ENCODE measurements at places on chromosomes 5 and 9. TPM values are rescaled to one million over a fixed set of nuclear protein-coding genes. Genes with fewer than 3 reads are reported as not detected.

DNA sequence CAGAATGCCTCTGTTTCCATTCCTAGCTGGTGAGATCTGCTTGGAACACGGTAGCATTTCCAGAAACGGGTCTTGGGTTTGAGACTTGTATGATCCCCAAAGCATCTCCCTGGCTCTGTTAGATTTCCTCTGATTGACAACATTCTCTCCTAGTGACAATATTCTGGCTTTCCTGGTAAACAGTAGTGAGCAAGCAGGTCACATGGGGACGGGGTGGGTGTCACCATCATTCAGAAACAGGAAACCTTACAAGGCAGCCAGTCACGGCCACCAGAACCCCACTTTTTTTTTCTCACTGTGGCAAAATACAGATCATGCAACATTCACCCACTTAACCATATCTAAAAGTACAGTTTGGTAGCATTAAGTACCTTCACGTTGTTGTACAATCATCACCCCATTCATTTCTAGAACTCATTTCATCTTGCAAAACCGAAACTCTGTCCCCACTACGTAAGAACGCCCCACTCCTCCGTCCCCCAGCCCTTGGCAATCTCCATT, 90.1 kb upstream of the LMX1B start:
- H3K27me3 ChIP-seq, result no peaks in the 10 kb centered on the region
- no peak overlapping the region for H3K27ac ChIP-seq
- no peak for DNase-seq
- H3K4me1 ChIP-seq, result peaks cover 7% of the 10 kb centered on the region
- no peaks in the 10 kb centered on the region for H3K36me3 ChIP-seq

DNA sequence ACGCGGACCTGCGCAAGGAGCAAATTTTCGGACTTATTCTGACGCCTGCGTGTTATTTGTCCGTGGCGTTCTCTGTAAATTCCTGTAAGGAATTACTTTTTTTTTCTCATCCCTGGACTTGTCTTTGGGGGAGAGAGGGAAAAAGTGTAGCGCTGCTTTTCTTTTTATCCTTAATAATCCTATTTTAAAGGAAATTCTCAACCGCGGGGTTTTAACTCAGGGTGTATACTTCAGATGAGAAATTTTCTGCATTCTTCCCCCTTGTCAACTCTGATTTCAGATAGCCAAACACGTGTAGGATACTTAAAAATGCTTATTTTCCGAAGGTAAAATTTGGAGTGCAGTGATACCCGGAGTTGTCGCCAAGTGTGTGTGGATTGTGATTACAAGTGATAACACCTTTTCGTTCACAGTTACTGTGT, 853 bp downstream of the DCP2 start:
- peak overlapping the region; percentile 96 for H3K4me3 ChIP-seq
- no peaks in the 10 kb centered on the region for H3K27me3 ChIP-seq
- H3K36me3 ChIP-seq, result peaks cover 20% of the 10 kb centered on the region
- peak overlapping the region; percentile 75 for H3K27ac ChIP-seq
- H3K4me1 ChIP-seq, result peaks cover 34% of the 10 kb centered on the region
- peak; percentile 62 for DNase-seq

- H3K4me1 ChIP-seq, result no peaks in the 10 kb centered on the region
- H3K27ac ChIP-seq, result no peak overlapping the region
- no peak for DNase-seq
- H3K4me3 ChIP-seq, result no peak overlapping the region
- no peaks in the 10 kb centered on the region for H3K36me3 ChIP-seq
- no peaks in the 10 kb centered on the region for H3K27me3 ChIP-seq
Measured at GRCh38 chr5:102918986-102919610, 164.0 kb downstream of the PAM start.

DNA sequence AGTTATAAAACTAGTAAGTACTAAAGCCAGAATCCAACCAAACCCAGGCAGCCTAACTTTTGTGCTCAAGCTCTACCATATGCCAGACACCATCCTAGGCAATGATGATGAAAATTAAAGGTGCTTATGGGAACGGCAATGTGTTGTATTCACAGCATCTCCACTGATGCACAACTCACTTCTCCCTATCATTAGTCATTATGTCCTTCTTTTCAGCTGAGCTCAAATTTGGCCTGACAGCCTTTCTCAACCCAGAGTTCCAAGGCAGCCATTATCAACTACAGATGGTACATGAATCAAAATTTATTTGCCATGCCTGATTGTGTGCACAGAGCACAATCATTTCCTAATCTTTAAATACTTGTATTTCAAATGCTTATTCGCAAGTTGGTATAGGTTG, 121.6 kb upstream of the TNPO1 start:
- no peaks in the 10 kb centered on the region for H3K27me3 ChIP-seq
- no peaks in the 10 kb centered on the region for H3K36me3 ChIP-seq
- H3K27ac ChIP-seq, result no peak overlapping the region
- no peak overlapping the region for H3K4me3 ChIP-seq

DNA sequence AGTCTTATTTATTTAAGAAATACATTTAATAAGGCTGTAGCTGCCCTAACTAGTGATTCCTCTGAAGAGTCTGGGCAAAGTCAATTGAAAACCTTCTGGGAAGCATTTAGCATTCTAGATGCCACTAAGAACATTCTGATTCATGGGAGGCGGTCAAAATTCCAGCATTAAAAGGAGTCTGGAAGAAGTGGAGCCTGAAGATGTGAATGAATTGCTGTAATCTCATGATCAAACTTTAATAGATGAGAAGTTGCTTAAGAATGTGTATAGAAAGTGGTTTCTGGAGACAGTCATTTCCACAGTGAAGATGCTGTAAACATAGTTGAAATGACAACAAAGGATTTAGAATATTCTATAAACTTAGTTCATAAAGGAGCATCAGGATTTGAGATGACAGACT, 61.4 kb downstream of the WDR41 start:
- no peak overlapping the region for H3K4me3 ChIP-seq
- H3K27me3 ChIP-seq, result no peaks in the 10 kb centered on the region
- H3K27ac ChIP-seq, result no peak overlapping the region
- peaks cover 33% of the 10 kb centered on the region for H3K36me3 ChIP-seq
- no peak for DNase-seq

DNA sequence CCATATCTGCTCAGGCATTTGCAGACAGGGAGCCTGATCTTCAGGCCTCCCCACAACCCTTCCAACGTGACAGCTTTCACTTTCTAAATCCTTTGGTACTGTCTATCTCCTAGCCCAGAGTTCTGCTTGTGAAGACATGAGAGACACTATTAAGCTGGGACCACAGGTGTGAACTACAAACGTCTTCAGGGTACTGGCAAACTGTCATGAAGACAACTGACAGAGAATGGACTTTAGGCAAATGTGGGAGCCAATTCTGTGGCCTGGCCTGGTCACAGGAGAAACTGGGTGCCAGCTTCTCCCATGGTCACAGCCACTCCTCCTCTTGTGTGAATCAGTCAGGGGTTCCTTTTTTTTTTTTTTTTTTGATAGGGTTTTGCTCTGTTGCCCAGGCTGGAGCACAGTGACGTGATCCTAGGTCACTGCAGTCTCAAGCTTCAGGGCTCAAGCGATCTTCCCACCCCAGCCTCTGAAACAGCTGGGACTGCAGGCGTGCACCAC, 10.4 kb downstream of the TRIM14 start:
- peak; percentile 73 for DNase-seq
- peak overlapping the region; percentile 20 for H3K4me3 ChIP-seq
- H3K27me3 ChIP-seq, result no peaks in the 10 kb centered on the region
- peaks cover 23% of the 10 kb centered on the region for H3K36me3 ChIP-seq
- H3K27ac ChIP-seq, result peak overlapping the region; percentile 92

DNA sequence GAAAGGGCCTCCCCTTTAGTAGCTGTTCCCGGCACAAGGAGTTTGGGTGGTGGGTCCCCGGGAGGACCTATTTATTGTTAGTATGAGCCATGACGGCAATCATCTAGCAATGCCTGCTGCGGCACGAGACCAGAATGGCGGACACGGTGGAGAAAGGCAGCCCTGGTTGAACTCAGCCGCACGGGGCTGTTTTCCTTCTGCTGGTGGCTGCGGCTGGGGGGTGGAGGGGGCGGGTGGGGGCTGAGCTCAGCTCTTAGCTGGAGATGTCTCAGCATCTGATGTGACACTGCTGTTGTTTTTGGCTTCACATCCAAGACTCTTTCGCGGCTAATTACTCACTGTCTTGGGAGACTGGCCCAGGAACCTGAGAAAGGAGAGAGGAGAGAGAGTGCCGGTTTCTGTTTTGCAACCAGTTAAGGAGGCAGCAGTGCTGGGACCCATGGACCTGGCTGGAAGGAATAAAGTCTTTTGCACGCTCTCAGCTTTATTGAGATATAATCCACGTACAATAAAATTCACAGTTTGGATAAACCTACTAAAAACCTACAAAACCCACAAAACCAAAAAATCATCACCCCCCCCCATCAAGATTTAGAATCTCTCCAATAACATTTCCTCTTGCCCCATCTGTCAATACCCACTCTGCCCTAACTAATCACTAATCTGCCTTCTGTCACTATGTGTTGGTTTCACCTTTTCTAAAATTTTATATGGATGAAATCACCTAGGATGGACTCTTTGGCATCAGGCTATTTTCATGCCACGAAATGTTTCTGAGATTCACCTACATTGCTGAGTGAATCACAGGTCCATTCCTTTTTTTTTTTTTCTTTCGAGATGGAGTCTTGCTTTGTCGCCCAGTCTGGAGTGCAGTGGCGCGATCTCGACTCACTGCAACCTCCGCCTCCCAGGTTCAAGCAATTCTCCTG, 81.8 kb upstream of the NEURL1B start:
- no peak overlapping the region for H3K4me3 ChIP-seq
- no peaks in the 10 kb centered on the region for H3K27me3 ChIP-seq
- DNase-seq, result no peak
- H3K36me3 ChIP-seq, result no peaks in the 10 kb centered on the region
- no peak overlapping the region for H3K27ac ChIP-seq
- H3K4me1 ChIP-seq, result no peaks in the 10 kb centered on the region

DNA sequence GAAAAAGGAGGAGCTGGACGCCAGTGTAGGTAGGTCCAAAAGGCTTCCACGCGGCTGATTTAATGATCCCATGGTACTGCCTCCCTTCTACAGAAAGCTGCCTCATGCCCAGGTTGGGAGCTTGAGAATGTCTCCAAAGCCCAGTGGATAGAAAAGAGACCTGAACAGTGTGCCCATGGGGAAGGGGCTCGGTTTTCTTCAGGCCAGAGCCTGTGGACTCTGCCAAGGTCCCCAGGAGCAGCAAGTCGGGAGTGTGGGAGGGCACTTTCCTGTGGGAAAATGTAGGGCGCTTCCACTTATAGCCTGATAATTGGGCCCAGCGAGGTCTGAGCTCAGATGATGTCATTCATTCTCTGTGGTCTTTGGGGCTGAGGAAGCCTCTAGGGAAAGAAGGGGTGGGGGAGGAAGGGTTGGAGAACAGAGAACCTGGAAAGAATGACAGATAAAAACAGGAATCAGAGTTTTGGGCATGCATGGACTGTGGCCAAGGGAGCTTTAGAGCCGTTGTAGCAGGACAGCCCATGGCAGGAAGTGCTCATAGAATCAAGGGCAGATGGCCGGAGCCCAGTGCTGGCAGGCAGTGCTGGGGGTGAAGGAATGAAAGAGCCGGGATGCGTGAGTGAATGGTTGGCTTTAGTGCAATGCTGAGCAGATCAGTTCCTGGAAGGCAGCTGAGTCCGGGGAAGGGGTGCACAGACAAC, 42.5 kb upstream of the SH3PXD2B start:
- no peaks in the 10 kb centered on the region for H3K36me3 ChIP-seq
- H3K27ac ChIP-seq, result no peak overlapping the region
- H3K4me1 ChIP-seq, result peaks cover 5% of the 10 kb centered on the region
- H3K4me3 ChIP-seq, result no peak overlapping the region
- H3K27me3 ChIP-seq, result no peaks in the 10 kb centered on the region
- no peak for DNase-seq

DNA sequence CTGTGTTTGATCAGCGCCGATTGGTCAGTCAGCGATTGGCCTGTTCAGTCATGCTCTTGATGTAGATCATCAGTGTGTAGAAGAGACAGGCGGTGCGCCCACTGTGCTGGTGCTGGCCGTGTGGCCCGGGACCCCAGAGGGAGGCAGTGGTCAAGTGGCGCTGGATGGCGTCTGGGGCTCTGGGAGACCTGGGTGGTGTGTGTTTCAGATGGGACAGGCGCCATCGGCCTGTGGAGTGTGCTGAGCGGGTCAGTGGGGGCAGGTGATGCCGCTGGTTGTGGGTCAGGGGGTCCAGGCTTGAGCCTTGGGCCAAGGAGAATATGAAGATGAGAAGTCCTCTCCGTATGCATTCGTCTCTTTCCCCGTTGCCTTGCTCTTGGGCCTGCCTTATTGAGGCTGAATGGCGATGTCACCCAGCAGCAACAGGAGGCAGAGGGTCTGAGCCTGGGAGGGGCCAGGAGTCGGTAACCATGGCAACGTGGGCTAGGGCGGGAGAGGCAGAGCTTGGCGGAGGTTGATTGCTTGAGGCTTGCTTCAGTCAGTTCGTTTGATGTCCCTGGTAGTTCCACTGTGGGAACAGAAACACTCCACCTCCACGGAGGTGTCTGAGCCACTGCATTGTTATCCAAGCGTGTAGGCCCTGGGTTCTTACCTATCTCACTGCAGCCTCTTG, 117.8 kb upstream of the CACNA1B start:
- H3K4me3 ChIP-seq, result no peak overlapping the region
- no peaks in the 10 kb centered on the region for H3K27me3 ChIP-seq
- DNase-seq, result no peak
- no peak overlapping the region for H3K27ac ChIP-seq

DNA sequence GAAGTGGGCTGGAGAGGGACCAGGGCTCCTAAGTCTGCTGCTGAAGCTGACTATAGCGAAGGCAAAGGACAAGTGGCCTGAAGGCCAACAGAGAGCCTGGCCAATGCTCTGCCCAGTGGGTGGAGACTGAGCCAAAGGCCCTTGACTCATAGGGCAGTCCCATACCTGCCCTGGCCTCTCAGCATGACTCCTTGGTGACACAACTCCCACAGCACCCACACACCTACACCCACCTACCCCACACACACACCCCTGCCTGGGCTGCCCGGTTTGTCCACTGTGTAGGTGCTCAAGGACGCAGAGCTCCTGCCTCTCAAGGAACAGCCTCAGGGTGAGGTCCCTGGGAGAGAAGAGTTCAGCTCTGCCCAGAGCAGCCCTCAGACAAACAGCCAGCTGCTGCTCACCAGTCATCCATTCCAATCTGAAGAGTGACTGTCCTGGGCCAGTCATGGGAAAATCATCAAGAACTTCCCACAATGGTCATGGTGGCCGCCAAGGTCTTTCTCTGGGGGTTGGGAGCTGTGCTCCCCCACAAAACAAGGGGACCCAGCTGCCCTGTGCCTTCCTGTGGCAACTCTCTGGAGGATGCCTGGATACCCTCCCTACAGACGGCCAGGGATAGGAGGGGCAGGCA, 5.0 kb downstream of the TNIP1 start:
- H3K4me3 ChIP-seq, result no peak overlapping the region
- peak overlapping the region; percentile 30 for H3K27ac ChIP-seq
- DNase-seq, result no peak
- H3K27me3 ChIP-seq, result no peaks in the 10 kb centered on the region
- H3K4me1 ChIP-seq, result peaks cover 55% of the 10 kb centered on the region

- H3K27ac ChIP-seq, result no peak overlapping the region
- H3K4me3 ChIP-seq, result no peak overlapping the region
- no peak for DNase-seq
- H3K27me3 ChIP-seq, result no peaks in the 10 kb centered on the region
- peaks cover 5% of the 10 kb centered on the region for H3K36me3 ChIP-seq
- peaks cover 4% of the 10 kb centered on the region for H3K4me1 ChIP-seq
Measured at GRCh38 chr5:96671441-96671840, 9.3 kb downstream of the CAST start.

GRCh38 chr5:125232779-125233230, 486.4 kb upstream of the ZNF608 start:
- no peak overlapping the region for H3K4me3 ChIP-seq
- no peaks in the 10 kb centered on the region for H3K4me1 ChIP-seq
- H3K27ac ChIP-seq, result no peak overlapping the region
- no peaks in the 10 kb centered on the region for H3K36me3 ChIP-seq

GRCh38 chr5:140108093-140109017, 5.6 kb upstream of the PURA start:
- H3K36me3 ChIP-seq, result no peaks in the 10 kb centered on the region
- DNase-seq, result peak; percentile 47
- H3K4me1 ChIP-seq, result peaks cover 42% of the 10 kb centered on the region
- H3K27me3 ChIP-seq, result no peaks in the 10 kb centered on the region

HARS1 gene
- total RNA-seq, result 61.0 TPM
